HT-29 (cell line): ENCODE measurements at places on chromosomes 5 and 9.

GRCh38 chr5:174596429-174596828 is 128.0 kb upstream of the MSX2 start:
- no peak for DNase-seq

- DNase-seq: peak; percentile 30
Observed at GRCh38 chr5:170986598-170986997, 124.8 kb downstream of the RANBP17 start.

GRCh38 chr9:115220319-115221005 is 102.5 kb upstream of the TNC start:
- no peak for DNase-seq

DNA sequence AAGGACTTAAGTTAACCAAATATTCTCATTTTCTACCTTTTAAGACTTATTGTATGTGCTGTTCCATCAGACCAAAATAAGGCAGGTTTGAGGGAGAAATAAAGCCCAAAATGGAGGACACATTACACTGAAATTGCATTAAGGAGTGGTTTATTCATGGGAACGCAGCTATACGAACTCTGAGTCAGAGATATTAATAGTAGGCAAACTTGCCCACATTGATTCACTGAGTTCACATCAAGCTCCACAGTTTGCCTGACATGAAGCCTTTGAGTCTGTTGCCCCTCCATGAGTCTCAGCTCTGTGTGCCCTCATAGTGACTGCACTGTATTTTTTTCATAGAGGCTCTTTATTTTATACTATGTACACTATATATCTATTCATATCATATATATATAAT is 135.0 kb upstream of the SNX2 start:
- DNase-seq: no peak

GRCh38 chr5:177176175-177176711 is 42.7 kb downstream of the NSD1 start:
- DNase-seq: no peak

DNA sequence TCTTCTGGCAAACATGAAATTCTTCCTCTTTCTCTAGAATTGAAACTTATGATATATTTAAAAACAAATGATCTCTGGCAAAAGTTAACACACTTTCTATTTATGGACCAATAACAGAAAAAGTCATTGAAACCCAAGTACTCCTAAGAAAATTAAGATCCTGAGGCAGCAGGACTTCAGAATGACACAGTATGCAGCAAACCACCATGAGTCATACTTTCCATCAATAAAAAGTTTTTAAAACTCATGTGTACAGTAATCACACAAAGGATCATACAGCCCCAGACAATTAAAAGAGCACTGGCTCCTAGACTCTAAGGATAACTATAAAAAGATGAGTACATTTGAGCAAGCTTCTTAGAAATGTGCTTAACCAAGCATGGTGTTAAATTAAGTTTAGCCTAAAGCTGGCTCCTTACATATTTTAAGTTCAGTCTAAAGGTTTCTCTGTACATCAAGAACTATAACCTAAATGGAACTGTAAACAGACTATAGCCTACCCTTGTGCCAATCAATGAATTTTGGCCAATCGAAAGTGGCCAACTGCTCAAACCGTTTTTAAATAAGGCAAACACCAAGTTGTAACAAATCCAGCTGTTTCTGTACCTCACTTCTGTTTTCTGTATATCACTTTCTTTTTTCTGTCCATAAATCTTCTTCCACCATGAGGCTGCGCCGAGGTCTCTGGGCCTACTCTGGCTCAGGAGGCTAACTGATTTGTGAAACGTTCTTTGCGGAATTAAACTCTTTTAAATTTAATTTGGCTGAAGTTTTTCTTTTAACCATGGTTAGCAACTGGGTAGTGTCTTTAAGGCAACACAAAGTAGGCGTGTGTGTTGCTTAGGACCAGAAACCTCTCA is 232.1 kb upstream of the PIK3R1 start:
- DNase-seq: peak; percentile 48

GRCh38 chr5:159784993-159785392 is 131.3 kb upstream of the ADRA1B start:
- no peak for DNase-seq

DNA sequence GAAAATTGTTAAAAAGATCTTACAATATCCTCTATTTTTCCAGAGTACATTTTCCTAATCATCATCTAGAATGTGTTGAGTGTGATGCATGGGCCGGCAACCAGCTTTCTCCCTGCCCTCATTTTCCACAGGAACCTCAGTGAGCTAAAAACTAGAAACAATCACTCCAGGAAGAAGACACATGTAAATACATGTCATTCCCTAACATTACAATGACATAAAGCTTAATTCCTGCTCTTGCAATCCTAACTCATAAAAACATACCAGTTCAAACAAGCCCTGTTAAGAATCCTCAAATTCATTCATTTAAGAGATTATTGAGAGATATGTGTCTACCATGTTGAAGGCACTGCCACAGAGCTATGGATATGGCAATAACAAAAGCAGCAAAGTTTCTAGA is 18.5 kb upstream of the ZNF622 start:
- no peak for DNase-seq

GRCh38 chr9:88833946-88834345 is 157.3 kb upstream of the S1PR3 start:
- DNase-seq: no peak
